ENCODE measurements at places on chromosomes 12 and 14.

GRCh38 chr14:55122440-55122986 is 6.5 kb upstream of the LGALS3 start:
- DNase-seq: peak; percentile 73

GRCh38 chr14:33570694-33571310 is 380.1 kb downstream of the EGLN3 start:
- no peak for DNase-seq

- DNase-seq: no peak
Measured at GRCh38 chr12:30784508-30784907, 29.8 kb upstream of the CAPRIN2 start.

- DNase-seq: no peak
Measured at GRCh38 chr12:10851243-10851858, 2.1 kb upstream of the PRR4 start.

DNA sequence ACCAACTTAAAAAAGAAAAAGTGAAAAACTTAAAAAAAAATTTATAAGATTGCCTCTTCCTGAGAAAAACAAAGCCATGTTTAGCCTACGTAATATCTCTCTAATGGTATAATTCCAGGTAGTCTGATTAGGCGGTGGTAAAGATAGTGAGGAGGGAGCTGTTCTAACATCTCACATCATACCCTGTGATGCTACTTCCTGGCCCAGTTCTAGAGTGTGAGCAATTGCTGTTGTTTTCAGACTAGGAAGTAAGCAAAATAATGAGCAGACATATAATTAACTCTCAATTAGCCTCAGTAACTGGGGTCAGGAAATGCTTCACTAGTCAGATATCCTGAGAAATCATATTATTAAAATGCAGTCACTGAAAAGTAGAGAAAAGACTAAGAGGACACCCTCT is 113.9 kb downstream of the PHLDA1 start:
- DNase-seq: no peak

GRCh38 chr14:61552241-61552640 is 143.1 kb upstream of the HIF1A start:
- DNase-seq: no peak

DNA sequence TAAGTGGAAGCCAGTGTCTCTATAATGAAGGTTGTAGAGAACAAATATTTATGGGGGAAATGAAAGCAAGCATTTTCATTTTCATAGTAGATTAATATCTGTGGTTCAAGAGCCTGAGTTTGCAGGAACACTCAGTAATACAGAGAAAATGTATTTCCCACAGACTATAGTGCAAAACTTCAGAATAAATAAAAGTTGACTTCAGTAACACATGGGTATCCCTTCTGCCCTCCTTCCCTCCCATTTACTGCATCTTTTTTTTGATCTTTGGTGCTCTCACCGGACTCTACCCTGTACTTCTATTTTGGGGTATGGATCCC is 75.3 kb upstream of the AMN1 start:
- DNase-seq: no peak

- DNase-seq: no peak
Measured at GRCh38 chr14:99883866-99884650, 90.8 kb downstream of the EML1 start.

GRCh38 chr12:7995266-7995963 is 37.1 kb upstream of the FOXJ2 start:
- peak; percentile 73 for DNase-seq

GRCh38 chr12:64900540-64900939 is 76.1 kb downstream of the TBC1D30 start:
- DNase-seq: no peak

- no peak for DNase-seq
Measured at GRCh38 chr12:75710361-75711069, 199.1 kb upstream of the KRR1 start.

DNA sequence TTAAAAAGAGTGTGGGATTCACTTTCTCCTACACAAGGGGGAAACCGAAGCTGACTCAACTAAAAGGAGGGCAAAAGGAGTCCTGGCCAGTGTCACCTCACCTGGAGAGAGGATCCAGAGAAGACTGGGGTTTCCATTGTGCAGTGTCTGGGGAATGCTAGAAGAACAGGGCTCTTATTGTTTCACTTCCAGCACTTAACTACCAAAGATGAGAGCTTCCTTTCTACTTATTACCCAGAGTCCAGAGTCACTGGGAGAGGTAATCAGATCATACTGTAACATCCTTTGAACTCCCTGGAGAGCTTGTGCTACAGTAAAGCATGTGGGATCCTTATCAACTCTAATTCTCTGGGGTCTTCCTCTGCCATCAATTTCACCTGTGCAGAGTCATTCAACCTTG is 148.4 kb upstream of the BCL2L14 start:
- no peak for DNase-seq

DNA sequence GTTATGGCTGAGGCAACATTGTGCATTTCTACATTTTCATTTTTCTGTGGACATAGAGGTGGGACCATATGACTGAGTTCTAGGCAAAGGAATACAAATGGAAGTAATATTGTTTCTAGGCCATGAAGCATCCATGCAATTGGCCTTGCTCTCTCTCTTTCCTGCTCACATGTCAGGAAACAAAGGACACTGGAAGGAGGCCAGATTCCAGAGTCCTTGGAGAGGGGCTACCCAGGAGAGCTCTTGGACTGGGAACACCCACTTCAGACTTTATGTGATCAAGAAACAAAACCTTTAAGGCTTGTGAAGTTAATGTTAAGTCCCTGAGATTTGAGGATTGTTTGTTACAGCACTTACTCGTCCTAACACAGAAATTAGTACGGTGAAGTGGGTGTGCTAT is 32.8 kb downstream of the PDZRN4 start:
- no peak for DNase-seq

GRCh38 chr14:100708425-100709288 is 18.0 kb upstream of the DLK1 start:
- DNase-seq: peak; percentile 94

DNA sequence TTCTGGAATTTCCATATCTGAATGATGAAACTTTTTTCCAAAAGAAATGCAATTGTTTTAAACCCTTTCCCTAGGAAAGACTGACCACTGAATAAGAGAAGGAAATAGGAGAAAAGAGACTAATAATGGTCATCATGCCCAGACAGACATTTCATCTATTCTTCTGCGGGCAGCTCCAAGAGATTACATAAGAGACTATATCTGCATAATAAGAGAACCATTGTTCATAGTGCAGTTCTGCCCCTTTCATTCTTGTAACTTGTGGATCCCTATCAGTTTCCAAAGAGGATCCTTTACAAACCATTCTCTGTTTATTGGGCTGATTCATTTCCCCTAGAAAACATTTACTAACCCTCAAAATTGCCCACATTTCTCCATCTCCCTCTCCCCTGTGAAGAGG is 197.8 kb downstream of the FSCB start:
- DNase-seq: no peak

- DNase-seq: no peak
Measured at GRCh38 chr12:67506739-67507138, 141.8 kb upstream of the DYRK2 start.

DNA sequence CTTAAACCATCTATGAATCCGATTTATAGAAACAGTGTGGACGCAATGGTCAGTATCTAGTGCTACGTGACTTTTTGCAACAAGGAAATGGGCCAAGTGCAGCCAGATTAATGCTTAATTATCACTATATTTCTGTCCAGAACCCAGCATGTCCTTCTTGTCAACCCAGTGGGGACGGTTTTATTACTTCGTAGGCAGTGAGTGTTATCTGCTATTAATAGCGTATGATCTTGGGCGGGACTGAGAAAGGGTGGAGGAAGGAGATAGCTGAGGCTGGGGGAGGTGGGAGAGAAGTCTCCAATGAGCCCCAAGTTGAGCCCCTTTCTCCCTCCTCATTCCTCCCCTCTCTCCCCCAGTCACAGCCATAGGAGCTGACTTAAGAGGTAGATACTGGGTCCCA is 59.7 kb upstream of the FAM222A start:
- no peak for DNase-seq

- DNase-seq: peak; percentile 90
Measured at GRCh38 chr14:103808403-103809001, 38.9 kb downstream of the PPP1R13B start.

- no peak for DNase-seq
Measured at GRCh38 chr12:106747973-106748436, 26.5 kb upstream of the RIC8B start.

GRCh38 chr14:102875652-102876051 is 46.8 kb upstream of the AMN start:
- no peak for DNase-seq

DNA sequence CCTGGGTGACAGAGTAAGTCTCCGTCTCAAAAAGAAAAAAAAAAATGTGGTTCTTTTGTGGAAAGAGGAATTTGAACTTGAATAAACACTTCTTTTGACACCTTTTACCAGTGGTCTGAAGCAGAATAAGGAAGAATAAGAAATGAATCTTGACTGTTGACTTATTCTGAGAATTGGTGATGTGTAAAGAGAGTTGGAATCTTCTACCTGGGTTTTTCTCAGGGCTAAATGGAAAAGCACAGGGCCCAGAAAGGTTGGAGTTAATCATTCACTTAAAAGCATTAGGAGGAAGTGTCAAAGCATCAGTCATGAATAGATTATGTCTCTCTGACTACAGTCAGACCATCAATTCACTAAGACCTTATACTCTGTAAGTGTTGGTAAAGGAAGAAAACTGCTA is 13.9 kb downstream of the PNMA1 start:
- DNase-seq: no peak

DNA sequence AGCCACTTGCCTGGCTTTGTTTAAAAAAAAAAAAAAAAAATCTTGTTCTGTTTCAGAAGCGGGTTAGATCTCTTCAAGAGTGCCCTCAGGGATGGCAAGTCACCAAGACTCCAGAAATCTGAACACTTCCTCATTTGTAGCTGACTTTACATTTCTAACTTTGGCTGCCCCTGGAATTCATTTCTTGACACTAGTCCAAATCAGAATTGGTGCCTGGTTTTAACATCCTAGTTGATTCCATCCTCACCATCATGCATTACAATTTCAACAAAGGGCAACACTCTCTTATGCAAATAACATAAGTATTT is 295.5 kb downstream of the RMST start:
- DNase-seq: no peak

- DNase-seq: peak; percentile 37
Measured at GRCh38 chr14:68384881-68385280, 408.0 kb downstream of the ZFP36L1 start.

DNA sequence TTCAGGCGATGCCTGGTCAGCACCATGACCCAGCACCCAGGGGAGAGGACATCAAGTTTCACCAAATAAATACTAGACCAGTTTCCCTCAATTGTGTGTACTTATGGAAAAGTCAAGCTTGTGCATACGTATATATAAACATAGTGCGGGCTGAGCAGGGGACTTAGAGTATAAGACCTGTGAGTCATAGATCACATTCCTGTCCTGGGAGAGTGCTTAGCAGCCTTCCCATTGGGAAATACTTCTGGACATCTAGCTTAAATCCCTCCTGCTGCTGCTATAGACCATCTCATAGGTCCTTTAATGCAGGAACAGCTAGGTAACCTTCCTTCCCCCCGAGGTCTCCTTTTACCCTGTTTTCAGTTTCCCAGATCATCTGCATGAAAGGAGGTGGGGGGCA is 51.9 kb downstream of the PRMT8 start:
- no peak for DNase-seq

GRCh38 chr12:82690006-82690405 is 3.3 kb downstream of the TMTC2 start:
- DNase-seq: no peak

DNA sequence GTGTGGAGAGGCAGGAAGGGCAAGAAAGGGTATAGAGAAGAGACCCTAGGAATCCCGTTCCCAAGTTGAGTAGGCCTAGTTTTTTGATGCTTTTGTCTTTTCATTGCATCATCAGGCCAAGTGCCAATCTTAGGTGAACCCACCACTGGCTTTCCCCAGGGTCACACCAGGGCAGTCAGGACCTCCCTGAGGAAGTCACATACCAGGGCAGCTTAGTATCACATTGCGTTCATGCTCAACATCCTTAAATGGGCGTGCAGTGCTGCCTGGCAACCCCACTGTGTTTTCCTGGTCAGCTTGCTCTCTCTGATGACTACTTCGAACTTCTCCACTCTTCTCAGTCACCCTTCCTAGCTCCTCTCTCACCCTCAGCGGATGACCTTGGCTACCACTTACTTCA is 9.0 kb downstream of the ASIC1 start:
- DNase-seq: no peak

DNA sequence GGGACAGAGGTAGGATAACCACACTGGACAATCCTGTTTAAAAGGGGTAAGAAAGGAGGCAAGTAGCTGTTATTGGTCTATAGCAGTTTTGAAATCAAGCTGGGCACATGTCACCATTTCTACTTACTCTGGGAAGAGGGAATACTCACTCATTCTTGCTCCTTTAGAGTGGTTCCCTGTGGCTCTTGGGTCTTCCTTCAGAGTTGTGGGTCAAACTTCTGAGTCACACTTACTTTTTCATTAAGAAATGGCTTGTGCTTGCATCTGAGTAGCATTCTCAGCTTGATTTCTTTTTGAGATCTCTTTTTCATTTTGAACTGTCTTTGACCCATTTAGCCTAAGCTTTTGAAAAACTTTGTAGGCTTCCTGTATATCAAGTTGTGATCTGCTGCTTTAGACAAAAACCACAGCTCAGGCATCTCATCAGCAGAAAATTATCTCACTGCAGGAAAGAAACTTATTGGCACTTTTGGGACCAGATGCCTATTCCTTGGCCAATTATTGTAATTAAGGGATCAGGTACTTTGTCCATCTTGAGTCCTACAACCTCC is 122.2 kb downstream of the AEBP2 start:
- DNase-seq: no peak

DNA sequence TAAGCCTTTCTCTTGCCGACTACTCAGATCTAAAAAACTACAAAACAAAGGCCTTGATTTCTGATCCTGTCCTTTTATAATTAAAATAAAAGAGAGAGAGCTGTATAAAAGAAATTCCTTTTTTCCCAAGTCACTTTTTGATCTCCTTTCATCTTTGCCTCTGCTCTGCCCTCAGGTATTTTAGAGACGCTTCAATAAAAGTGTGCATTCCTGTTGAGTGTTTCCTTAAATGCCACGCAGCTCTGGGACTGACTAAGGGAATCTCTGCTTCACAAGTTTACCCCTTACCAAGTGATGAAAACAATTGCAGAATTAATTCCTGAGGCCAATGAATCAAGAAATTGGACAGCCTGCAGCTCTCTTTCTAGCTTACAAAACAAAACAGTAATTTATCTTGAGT is 1109.8 kb downstream of the TMTC2 start:
- no peak for DNase-seq

DNA sequence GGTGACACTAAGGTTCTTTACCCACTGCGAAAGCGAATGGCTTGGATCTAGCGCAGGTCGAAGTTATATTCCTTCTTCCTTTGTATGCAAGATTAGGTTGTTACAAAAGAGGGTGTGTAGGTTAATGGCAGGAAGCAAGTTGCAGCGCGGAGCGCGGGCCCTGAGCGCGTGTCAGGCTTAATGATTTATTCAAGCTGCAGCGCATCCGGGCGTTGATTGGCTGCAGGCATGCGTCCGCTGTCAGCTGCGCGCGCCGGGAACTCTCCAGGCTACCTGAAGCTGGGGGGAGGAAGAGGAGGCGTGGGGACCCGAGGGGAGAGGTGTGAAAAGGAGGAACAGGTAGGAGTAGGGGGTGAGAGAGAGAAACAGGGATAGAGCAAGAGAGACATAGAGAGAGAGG is 7.4 kb downstream of the ASCL1 start:
- DNase-seq: peak; percentile 29
